Hypothalamus (tissue), 51 donors: ENCODE measurements at places on chromosomes 16 and 17.

GRCh38 chr17:732902-733720, 715 bp downstream of the TLCD3A start:
- DNase-seq = no peak

- DNase-seq = no peak
Measured at GRCh38 chr16:68367030-68367429, 56.2 kb downstream of the PRMT7 start.

DNA sequence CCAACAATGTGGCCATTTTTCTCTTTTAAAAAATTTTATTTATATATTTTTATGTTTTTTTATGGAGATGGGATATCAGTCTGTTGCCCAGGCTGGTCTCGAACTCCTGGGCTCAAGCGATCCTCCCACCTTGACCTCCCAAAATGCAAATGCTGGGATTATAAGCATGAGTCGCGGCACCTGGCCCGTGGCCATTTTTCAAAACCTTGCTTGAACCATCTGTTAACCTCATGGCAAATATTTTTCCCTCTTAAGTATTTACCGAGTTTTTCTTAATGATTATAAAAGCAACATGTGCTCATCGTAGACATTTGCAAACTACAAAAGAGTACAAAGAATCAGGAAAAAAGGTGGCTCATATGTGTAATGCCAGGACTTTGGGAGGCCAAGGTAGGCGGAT, 127.6 kb downstream of the ABCC6 start:
- no peak for DNase-seq

DNA sequence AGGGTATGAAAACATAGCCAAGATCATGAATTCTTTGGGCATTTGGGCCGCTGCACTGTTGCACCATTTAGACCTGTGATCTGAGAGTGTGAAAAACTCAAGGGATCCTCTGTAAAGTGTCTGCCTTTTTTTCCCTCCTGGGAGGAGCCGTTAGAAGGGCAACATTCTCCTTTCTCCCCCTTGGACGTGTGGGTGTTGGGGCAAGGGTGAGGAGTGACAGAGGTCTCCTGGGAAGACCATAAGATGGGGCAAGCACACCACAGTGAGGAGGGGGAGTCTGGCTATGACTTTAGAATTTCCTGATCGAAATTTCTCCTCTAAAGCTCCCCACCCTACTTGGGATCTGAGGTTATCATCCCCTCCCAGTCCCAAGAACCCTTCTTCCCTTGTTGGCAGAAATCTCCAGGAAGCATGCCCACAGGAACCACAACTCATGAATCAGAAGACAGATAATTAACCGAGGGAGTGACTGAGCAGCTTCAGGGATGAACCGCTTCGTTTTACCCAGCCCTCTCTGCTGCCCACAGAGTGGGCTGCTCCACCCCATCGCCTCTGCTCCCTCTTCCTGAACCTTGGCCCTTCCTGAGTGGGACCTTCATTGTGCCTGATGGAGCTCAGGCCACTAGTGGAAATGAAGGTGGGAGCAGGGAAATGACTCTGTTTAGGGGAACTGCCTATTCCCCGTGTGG, 4.2 kb downstream of the ITGB3 start:
- no peak for DNase-seq

- no peak for DNase-seq
Measured at GRCh38 chr16:48193846-48194245, 38.1 kb upstream of the ABCC12 start.

GRCh38 chr16:804193-805048, 3.9 kb upstream of the GNG13 start:
- DNase-seq = no peak

- peak; percentile 52 for DNase-seq
Measured at GRCh38 chr16:84278968-84279367, 15.7 kb upstream of the WFDC1 start.

- DNase-seq = no peak
Measured at GRCh38 chr17:41278176-41278955, 2.9 kb downstream of the KRTAP9-7 start.

DNA sequence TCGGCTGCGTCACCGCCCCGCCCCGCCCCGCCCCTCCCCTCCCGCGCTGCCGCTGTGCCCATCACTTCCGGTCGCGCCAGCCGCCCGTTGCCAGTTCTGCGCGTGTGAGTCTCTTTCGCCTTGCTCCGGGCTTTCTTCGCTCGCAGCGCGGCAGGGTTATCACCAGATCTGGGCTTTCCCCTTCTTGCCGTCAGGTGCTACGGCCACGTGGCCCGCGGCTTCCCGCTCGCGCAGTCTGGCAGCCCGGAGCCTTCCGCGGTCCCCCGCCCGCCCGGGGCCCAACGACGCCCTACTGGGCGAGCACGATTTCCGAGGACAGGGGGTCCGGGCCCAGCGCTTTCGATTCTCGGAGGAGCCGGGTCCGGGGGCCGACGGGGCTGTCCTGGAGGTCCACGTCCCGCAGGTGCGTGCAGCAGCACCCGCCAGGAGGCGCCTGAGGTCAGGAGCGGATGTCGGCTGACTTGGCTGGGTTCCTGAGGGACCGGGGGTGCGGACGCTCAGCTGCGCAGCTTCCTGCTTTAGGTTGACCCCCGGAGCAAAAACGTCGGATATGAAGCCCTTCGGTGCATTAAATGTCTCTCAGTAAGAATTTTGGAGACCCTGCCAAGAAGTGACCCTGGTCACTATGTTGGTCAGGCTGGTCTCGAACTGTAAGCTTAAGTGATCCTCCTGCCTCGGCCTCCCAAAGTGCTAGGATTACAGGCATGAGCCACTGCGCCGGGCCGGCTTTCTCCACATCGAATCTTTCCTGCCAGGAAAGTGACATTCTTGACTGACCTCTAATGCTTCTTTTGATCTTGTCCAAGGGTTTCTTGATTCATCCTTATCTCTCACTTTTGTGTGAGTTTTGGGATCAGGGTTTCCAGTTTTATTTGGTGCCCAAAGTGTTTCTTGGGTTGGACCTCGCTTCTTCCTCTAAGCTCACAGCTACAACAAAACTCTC, at the start of gene METTL23:
TSS of gene METTL23 (plus strand) at position 64 of the 943 bp plus-strand sequence. CDS start 2,872 bp downstream, outside the sequence.
- DNase-seq = no peak

- DNase-seq = no peak
Measured at GRCh38 chr17:39755554-39756379, 18.0 kb downstream of the GRB7 start.

DNA sequence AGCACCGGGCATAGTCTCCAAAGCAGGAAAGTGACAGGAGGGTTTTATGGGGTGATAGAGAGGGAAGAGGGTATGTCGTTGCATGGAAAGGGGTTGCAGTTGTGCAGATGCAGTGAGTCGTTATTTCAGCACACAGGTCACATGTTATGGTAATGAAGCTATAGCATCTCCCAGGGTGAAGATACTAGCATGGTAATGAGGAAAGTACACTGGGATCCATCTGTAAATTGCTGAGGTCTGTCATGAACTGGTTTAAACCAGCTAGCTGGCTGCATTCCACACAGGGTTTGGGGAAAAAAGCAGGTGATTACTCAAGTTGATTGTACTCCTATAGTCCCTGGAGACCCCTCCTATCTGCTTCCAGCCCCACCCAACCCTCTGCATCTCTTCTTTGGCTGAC, 11.7 kb downstream of the COX11 start:
- DNase-seq = no peak

DNA sequence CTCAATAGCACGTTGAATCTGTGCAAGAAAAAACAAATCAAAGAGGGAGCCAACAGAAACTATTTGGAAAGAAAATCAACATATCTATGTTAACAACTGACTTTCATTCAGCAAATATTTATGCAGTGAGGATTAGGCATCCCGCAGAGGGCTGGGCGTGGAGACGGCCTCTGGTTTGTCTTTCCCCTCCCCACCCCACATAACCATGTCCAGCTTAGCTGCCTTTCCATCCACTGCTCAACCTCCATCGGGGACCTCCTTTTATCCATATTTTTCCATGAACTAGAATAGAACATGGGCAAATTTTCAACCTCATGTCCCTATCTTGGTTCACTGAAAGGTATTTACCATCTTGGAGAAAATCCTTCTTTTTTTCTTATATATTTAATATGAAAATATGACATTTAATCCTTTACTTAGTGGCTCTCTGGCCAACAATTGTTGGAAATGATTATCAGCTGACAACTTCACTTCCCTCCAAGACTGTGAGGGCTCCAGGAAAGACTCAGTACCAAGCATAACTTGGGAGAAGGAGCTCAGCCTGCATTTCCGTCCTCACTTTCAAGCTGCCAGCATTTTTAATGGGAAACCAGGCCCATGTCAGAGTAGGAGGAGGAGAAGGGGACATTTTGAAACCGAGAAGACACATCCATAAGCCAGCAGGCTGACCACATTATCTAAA, 462.6 kb upstream of the MAF start:
- DNase-seq = no peak

- DNase-seq = no peak
Measured at GRCh38 chr16:1277617-1278282, 21.9 kb downstream of the TPSD1 start.

DNA sequence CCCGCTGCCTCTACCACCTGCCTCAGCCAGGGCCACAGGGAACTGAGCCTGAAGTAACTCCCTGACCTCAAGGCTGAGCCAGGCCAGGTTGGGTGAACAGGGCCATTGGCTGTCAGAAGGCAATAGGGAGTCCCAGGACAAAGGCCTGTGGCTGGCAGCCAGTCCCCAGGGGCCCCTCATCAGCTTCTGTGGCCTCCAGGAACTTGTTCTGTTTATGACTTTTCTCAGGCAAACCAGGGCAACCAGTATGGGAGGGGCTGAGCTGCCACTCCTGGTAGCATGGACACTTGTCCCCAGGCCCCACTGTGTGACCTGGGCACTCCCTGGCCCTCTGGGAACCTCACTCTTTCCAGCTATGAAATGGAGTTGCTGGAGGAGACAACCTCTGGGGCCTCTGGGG, 40.1 kb downstream of the CPNE2 start:
- no peak for DNase-seq

DNA sequence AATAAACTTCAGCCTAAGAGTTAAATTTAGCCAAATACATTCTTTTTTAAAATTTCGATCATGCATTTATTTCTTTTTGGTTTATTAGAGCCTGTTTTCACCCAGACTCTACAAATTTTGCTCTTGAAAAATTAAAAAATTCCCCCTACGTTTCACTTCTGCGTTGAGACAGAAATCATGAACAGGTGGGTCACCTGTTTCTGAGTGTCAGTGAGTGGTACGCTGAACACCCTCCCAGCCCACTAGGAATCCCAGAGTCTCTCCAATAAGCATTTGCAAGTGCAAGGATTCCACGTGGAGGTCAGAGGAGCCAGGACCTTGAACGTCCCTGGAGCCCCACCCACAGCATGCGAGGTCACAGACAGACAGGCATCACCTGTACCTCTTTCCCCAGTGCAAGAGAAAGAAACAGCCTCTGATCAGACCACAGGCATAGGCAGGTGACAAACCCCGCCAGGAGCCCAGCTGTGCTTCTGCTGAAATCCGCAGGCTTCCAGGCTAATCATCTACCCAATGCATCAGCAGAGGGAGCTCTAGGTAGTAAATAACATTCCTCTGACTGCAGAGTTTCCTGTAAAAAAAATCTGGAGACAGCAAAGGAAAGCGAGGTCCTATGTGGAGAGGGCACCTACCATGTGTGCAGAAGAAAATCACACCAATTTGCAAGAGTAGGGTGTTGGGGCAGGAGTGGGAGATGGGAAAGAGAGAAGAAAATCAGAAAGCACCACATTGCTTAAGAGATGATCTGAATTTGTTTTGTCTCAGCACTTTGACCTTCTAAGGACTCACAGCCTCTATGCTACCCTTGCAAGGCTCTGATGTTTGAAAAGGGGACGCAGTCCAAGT, 5.9 kb upstream of the XYLT1 start:
- DNase-seq = no peak

- DNase-seq = no peak
Measured at GRCh38 chr17:82463925-82464566, 5.5 kb downstream of the NARF start.

DNA sequence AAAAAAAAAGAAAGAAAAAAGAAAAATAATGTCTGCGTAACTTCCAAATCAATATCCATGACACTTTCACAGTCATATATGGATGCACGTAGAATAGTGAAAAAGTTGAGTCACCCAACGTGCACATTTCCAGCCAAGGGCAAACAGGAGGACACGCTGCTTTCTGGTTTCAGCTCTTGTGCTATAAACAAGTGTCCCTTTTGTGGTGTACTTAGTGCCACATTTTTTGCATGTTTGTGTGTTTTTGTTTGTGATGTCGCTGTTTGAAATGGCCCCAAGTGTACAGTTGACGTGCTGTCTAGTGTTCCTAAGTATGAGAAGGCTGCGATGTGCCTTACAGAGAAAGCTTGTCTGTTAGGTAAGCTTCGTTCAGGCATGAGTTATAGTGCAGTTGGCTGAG, 2.9 kb downstream of the CHD9 start:
- DNase-seq = no peak

GRCh38 chr17:1270210-1271029, at the start of gene BHLHA9:
Gene BHLHA9 (plus strand): TSS chr17:1270444. CDS start chr17:1270564, 120 bp downstream.
- no peak for DNase-seq

GRCh38 chr17:36535669-36536081, 888 bp downstream of the PIGW start:
- DNase-seq = no peak

- DNase-seq = no peak
Measured at GRCh38 chr17:2250140-2251095, 53.2 kb downstream of the SMG6 start.

DNA sequence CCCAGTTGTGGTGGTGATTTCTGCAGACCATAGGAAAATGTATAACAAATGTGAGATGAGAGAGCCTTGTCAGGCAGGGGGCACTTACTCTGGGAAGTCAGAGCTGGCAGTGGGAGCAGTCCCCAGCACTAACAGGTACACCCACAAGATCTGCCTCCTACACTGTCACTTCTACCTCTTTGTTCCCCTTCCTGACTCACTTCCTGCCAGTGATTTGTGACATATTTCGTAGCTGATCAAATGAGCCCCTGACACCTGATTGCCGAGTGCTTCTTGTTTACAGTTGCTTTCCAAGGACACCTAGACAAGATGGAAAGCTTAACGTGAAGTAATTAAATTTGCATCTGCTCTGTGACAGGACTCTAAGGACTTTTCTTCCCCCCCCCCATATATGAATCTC, 40.5 kb downstream of the FTO start:
- no peak for DNase-seq

DNA sequence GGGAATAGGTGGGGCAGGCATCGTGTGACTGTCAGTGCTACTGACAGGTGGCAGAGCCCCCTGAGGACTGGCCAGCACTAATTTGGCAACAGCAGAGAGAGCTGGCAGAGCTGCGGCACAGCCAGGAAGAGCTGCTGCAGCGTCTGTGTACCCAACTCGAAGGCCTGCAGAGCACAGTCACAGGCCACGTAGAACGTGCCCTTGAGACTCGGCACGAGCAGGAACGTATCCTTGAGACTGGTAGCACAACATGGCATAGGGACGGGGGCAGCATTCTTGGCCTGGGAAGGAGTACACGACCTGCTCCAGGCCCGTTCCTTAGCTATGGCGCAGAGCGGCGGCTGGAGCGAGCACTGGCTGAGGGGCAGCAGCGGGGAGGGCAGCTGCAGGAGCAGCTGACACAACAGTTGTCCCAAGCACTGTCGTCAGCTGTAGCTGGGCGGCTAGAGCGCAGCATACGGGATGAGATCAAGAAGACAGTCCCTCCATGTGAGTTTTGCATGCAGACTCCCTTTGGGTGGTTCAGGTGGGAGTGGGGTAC, 3.0 kb upstream of the NRN1L start:
- DNase-seq = no peak
